Activated CD4-positive, alpha-beta memory T cell treated with anti-CD3 and anti-CD28 coated beads, Interleukin-2, amount 10 ng/mL, durations not matched to agents 7 days and 5 days (primary cell): ENCODE measurements at places on chromosomes 16 and 17.

GRCh38 chr16:3187798-3188674 is at the start of gene OR1F1:
Gene OR1F1 (plus strand): TSS chr16:3188204.
- H3K27ac ChIP-seq = peak within 1 kb of the TSS; percentile 78
- H3K36me3 ChIP-seq = peaks cover 30% of the 10 kb centered on the region
- peak; percentile 76 for DNase-seq
- peaks cover 70% of the 10 kb centered on the region for H3K27me3 ChIP-seq
- H3K4me3 ChIP-seq = peak within 1 kb of the TSS; percentile 71
- peaks cover 62% of the 10 kb centered on the region for H3K4me1 ChIP-seq

DNA sequence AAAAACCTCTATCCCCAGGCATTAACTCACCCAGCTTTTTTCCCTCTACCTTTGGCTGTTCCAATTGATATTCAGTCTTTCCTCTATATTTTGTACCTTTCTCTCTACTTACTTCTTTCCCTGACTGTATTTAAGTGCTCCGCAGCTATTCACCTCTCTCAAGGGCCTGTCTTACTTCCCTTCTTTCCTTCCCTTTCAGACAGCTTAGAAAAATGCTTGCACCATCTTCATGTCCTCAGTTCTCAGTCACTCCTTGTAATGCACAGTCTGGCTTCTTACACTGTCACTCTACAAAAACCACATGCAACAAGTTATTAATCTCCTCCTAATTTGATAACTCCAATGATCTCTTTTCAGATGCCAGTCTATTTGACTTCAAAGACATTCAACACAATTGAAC is 163.4 kb downstream of the PHKB start:
- peaks cover 3% of the 10 kb centered on the region for H3K4me1 ChIP-seq
- H3K27ac ChIP-seq = no peak overlapping the region
- H3K4me3 ChIP-seq = no peak overlapping the region
- no peak for DNase-seq

DNA sequence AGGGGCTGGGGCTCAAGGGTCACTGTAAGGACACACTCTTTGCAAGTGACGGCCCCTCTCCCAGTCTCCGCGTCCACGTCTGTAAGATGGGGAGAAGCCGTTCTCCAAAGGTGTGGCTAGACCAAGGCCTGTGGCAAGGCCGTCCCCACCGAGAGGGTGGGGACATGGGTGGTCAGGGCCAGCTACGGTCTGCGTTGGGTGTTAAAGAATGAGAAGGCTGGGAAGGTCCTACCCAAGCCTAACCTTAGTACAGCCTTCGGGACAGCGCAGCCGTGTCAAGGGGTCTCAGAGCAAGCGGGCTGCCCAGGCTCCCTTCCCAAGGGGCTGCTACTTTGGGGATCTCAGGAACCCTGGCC is 1.9 kb downstream of the C1QTNF8 start:
- no peaks in the 10 kb centered on the region for H3K27me3 ChIP-seq
- no peak overlapping the region for H3K27ac ChIP-seq
- H3K4me3 ChIP-seq = no peak overlapping the region
- H3K36me3 ChIP-seq = peaks cover 7% of the 10 kb centered on the region
- DNase-seq = no peak

DNA sequence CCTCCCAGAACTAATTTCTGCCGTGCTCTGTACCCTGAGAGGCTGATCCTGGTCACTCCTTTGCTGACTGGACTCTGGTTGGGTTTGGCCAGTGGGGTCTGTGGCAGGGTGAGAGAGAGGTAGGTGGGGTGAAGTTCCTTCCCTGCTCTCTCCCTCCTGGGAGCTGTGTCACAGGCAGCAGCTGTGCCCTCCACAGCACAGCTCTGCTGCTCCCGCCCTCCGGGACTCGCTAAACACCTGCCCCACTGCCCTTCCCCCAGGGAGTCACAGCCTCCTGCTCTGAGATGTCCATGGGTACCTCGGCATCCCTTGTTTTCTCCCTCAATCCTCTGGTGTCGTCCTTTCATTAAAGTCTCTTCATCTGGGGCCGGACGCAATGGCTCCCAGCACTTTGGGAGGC is 66.4 kb downstream of the SRCIN1 start:
- H3K27ac ChIP-seq = no peak overlapping the region
- no peaks in the 10 kb centered on the region for H3K36me3 ChIP-seq
- no peak overlapping the region for H3K4me3 ChIP-seq
- H3K27me3 ChIP-seq = peaks cover 6% of the 10 kb centered on the region
- H3K4me1 ChIP-seq = no peaks in the 10 kb centered on the region
- DNase-seq = no peak

DNA sequence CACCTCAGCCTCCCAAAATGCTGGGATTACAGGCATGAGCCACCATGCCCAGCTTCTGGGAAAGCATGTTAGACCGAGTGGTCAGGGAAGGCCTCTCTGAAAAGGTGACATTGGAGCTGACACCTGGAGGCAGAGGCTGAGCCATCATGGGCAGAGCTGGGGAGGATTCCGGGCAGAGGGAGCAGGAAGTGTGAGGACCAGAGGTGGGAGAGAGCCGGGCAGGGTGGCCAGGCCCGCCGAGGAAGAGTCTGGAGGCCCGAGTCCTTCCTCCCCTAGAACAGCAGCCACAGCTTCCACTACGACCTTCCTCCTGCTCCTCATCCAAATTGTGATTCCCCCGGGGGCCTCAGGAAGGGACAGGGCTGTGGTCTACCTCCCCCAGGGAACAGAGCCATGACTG is 74.7 kb downstream of the COG7 start:
- H3K27ac ChIP-seq = no peak overlapping the region
- H3K27me3 ChIP-seq = peaks cover 2% of the 10 kb centered on the region
- H3K36me3 ChIP-seq = no peaks in the 10 kb centered on the region
- no peak for DNase-seq
- H3K4me3 ChIP-seq = no peak overlapping the region
